ENCODE measurements at places on chromosomes 1 and 21.

- DNase-seq, result no peak
Measured at GRCh38 chr21:36188937-36189336, 32.3 kb downstream of the DOP1B start.

DNA sequence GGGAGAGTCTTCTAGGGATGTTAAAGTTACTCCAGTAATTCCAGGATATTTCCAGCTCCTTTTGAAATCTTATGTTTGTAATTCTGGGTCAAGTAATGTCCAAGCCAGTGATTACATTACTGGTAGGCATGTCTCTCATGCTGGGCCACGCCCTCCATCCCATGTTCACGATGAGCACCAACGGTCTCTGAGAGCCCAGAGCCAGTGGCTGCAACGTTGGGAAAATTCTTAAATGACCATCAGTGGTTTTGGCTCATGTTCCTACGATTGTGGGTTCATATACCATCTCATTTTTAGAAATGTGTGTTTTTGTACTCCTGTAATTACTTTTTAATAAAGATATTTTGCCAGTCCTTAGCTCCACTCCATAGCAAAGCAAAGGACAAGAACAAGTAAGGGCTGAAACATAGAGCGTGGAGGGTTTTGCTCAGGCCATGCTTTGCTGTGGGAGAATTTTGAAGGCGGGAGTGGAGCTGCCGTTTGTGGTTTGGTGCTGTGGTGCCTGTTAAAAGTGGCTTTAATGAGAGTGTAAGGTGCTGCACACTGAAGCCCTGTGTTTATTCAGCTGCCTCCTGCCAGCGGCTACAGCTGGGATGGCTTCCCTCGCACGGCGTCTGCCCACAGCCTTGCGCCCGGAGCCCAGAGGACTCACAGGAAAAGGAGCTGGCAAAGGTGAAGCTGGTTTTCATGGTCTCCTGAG, 28.9 kb downstream of the VANGL1 start:
- no peak for DNase-seq

GRCh38 chr21:44255511-44255981, 6.2 kb downstream of the DNMT3L start:
- DNase-seq, result no peak

DNA sequence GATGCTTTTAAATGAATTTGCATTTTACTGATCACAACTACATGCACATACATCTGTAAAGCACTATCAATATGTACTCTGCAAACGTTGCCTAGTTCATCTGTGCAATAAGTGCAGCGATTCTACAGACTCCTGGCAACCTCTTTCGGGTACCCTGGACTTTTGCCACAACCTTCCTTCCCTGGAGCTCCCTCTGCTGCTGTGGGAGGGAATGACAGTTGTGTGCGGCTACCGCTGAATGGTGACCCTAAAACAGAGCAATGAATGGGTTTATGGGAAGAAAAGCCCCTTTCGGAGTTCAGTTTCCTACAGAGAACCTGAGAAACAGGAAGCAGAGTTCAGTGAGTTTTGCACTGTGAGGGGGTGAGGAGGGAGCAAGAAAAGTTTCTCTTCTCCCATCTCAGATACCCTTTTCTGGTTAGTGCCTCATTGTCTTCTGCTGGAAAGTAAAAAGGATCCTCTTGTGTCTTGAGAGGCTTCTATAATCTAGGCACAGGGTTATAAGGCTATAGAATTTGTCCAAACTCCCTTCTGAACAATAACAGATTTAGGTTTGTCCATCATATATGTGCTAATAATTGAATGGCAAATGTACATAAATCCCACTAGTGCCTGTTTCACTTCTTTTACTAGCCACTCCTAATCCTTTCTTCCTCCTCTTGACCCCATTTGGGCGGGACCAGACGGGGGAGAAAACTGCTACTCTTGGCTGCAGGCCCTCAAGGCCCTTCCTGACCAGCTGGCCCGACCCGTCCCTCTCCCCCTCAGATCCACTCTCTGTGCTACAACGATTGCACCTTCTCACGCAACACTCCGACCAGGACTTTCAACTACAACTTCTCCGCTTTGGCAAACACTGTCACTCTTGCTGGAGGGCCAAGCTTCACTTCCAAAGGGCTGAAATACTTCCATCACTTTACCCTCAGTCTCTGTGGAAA, 19.8 kb upstream of the SARS1 start:
- DNase-seq, result peak; percentile 87

GRCh38 chr1:11529330-11529729, 50.4 kb downstream of the DISP3 start:
- DNase-seq, result no peak

- no peak for DNase-seq
Measured at GRCh38 chr1:19452221-19452663, 33.1 kb downstream of the CAPZB start.

- DNase-seq, result peak; percentile 85
Measured at GRCh38 chr1:38489844-38490270, 369.7 kb downstream of the RRAGC start.

- DNase-seq, result no peak
Measured at GRCh38 chr1:178538192-178538916, 25.4 kb downstream of the TEX35 start.

DNA sequence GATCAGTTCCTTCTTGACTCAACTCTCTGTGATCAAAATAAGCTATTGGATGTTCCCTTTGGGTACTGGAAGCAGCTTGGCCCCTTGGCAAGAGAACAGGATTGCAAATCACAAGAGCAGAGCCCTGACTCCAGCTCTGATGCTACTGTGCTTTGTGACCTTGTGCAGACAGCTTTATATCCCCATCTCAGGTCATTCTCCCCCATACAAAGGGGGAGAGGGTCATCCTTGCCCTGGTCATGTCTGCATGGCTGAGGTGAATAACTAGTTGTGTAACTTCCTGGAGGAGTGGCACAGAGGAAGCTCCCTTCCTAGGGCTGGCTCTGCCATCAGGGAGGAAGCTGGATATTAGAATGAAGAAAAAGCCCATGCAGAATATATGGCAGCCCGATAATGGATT, 142.9 kb downstream of the DHRS3 start:
- DNase-seq, result no peak

DNA sequence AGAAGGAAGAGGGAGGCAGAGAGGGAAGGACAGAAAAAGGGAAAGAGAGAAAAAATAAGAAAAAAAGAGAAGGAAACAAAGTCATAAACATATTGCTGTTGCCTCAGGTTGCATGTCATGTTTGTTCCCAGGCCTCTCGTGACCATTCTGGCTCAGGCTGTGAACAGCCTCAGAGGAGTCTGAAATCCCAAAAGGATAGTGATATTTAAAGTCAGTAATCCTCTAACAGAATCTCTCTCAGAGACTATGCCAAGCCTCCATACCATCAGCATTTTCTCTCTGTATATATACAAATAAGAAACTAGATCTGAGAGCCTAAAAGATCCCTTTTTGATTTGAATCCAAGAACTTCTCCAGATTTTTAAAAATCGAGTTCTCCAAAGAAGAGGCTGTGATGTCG, 35.2 kb downstream of the GORAB start:
- DNase-seq, result no peak

DNA sequence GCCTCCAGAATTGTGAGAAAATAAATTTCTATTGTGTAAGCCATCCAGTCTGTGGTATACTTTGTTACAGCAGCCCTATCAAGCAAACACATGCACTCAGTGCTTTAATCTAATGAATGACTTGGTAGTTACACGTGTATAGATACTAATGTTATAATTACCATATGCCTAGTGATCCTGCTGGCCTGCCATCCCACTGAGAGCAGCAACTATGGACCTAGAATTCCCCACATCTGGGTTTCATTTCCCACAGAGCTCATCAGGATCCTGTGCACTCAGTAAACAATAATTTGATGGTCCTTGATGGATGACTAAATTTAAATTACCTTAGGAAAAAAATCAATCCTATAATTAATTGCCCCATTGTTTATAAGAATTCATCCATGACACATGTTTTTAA, 86.5 kb upstream of the RGS1 start:
- no peak for DNase-seq

- DNase-seq, result no peak
Measured at GRCh38 chr21:31911138-31911907, 38.5 kb downstream of the HUNK start.

DNA sequence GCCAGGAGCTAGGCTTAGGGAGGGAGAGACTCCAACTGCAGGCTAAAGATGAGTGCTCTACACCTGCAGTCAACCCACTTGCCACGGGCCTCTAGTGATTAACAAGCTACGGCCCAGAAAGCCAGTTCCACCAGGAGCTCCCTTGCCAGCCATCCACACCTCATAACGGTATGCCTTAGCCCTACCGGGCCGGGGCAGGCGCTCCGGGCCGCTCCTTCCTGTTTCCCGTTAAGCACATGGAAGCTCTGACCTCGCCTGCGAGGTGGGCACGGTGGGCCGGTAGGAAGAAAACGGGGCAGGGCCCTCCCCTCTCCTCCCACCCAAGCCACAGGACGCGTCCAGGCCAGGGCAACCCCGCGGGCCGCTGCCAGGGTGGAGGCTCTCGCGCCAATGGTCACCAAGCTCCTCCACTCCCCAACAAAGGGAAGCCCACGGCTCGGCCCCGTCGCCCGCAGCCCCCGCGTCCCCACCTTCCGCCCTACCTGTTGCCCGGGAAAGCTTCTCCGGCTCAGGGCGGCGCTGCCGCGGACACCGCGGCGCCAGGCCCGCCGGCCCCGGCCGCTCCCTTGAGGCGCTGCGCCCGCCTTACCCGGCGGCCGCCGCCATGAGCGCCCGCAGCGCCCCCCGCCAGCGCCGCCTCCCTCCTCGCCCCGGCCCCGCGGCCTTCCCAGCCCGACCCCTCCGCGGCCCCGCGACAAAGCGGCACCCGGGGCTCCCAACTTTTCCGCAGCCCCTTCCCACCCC, 627 bp downstream of the CERS2 start:
- DNase-seq, result peak; percentile 61
